HepG2 (cell line): ENCODE measurements at places on chromosomes 7 and 10.

DNA sequence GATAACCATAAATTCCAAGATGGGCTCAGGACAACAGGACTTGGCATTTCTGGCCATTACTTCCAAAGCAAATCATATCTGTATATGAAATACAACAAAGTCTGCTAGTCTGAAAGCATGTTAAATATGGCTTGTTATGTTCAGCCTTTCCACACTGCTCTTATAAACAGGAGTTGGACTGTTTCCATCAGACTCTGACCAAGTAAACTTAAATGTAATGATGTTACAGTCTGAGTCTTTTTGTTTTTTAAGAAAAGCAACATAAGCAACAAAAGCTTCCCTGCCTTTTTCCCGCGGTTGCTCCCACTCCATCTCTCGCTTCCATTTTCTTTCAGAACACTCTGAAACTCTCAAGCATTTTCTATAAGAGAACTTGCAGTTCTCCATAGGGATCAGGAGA lies 8.1 kb upstream of the CDCA7L start:
- no peak for DNase-seq

DNA sequence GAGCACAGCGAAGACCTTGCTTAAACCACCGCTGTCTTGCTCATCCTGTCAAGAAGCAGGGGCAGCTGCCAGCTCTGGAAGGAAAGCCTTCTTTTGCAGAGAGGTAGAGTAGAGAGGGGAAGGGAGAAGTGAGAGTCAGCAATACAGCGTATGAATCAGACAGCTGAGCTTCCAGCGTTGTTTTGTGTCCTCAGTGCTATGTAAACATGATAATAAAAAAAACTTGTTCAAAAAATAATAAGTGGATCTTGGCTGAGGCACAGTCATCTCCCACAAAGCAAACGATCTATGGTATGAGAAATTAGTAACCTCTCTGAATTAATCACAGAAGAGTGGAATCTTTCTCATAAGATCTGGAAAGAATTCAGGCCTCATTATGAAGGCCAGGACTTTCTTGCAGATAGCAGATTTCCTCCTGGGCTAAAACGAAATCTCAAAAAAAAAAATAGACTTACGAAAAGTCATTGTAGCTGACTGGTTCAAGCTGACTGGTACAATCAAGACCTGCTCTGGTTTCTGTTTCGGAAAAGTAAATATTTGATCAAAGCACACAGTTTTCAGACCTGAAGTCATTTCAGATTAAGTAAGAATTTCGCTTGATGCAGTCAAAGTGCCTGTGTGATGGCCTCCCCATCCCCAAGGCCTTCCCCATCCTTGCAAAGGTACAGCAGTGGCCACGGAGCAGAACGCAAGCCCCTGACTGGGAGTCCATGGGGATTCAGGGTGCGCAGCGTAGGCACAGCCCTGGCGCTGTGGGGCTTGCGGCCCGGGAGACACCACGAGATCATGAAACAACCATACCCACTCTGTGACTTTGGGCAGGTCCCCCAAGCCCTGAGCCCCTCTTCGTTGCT lies 29.4 kb downstream of the CHST15 start:
- peak; percentile 78 for DNase-seq

- no peak for DNase-seq
These were observed 50.5 kb downstream of the SPOCK2 start for GRCh38 chr10:72037811-72038210.

DNA sequence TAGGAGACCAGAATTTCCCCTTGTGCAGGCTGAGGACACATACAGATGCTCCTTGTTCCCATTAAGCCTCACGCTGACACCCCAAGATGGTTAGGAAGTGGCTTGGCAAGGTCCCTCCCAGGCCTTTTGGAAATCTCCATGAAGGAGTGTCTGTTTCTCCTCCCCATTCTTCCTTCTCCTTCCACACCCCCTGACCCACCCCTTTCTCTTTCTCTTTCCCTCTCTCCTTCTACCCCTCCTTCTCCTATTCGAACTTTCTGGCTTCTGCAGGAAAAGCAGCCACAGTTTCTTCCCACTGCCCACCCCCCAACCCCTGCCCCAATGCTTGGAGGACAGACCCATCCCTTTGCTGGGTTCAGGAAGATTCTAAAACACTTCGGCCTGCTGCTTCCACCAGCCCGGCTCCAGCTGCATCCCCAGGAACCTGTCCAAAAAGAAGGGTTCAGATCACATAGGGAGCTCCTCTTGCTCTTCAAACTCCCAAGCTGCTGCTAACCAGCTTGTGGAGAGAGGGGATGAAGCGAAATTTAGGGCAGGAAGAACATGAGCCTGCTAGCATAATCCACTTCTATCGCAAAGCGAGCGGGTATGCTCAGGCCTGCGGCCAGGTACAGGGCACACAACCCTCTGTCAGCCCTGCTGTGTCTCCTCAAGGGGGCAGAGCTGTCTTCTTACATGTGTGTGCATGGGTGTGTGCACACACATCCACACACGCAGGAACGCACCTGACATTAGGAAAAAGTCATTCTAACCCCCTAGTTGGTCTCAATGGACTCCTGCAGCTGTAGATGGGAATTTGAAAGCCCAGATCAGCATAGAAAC lies 80.4 kb downstream of the PPP1R3C start:
- DNase-seq = no peak

- no peak for DNase-seq
These were observed 145.9 kb downstream of the PHTF2 start for GRCh38 chr7:77944183-77945182.

DNA sequence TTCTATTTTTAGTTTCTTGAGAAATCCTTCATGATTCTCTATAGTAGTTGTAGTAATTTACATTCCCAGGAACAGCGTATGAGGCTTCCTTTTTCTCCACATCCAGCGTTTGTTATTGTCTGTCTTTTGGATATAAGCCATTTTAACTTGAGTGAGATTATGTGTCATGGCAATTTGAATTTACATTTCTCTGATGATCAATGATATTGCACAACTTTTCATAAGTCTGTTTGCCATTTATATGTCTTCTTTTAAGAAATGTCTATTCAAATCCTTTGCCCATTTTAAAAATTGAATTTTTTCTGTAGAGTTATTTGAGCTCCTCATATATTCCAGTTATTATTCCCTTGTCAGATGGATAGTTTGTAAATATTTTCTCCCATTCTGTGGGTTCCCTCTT lies 285.1 kb downstream of the REEP3 start:
- DNase-seq = no peak

DNA sequence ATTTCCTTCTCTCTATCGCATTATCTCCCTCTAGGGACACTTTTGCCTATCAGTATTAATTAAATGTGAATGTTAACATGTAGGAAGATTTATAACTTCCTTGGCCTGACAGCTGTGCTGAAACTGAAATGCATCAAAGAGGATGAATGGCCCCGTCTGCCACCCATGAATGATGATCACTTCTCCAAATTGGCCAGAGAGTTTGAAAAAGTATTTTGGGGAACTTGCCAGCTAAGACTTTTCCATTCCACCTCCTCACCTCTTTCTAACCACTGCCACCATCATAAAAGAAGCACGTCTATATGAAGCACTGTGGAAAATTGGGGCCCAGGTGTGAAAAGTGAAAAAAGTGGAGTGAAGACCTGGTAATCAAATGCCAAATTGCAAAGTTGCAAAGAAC lies 25.4 kb upstream of the ST8SIA6 start:
- DNase-seq = no peak

- DNase-seq = peak; percentile 10
These were observed 56.3 kb downstream of the CACUL1 start for GRCh38 chr10:118698421-118698820.

DNA sequence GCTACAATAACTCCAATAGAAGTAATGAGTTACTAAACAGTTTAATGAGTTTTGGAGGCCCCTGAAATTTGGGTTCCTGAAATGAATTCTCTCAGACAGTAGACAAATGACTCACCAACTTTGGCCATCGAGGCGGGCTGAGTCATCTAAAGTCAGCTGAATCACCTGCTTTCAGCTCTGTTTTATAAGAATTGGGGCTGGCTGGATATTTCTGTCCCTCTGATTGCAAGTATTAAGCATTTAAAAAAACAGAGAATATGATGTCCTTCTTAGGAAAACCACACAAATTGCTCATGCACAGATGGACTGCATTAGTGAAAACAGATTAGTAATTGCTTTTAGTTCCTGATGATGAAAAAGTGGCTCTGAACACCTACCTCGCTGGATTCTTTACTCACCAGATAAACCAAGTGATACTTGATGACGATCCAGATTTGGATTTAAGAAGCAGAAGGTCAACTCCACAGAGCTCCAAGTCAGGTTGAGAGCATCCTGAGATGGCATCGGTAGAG lies 59.1 kb downstream of the ZNF365 start:
- no peak for DNase-seq

GRCh38 chr10:34816501-34817002 lies 1.5 kb upstream of the PARD3 start:
- DNase-seq = no peak

DNA sequence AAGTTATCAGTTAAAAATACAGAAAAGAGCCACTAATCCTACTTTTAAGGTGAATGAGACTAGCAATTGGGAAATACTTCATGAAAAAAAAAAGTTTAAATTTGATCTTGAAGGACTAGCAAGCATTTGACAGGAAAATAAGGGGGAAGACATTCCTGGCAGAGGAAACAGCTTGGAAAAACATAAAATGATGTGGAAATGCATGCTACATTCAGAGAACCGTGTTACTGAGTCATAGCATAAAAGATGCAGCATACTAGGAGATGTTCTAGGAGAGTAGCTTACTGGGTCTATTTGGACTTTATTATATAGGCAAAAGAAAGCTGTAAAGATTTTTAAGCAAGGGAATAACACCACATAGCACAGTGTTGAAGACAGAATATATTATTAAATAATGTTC lies 108.6 kb upstream of the COL1A2 start:
- DNase-seq = no peak

DNA sequence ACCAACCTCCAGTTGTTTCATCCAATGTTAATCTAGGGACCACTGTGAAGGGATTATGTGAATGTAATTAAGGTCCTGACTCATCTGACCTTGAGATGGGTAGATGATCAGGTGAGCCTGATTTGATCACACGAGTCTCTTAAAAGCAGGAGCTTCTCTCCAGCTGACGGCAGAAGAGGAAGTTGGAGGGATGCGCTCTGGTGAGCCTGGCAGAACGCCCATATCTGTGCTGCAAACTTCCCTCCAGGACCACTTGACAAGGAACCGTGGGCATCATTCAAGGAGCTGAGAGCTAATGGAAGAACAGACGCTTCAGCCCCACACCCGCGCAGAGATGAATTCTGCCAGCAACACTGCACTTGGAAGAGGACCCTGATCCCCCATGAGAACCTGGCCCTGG lies 642.4 kb downstream of the TNS3 start:
- DNase-seq = no peak

GRCh38 chr10:99685597-99685967 lies 26.3 kb downstream of the ENTPD7 start:
- DNase-seq = no peak

GRCh38 chr10:21746118-21746517 lies 212.1 kb downstream of the MLLT10 start:
- DNase-seq = no peak

- no peak for DNase-seq
These were observed 21.6 kb upstream of the GIMAP8 start for GRCh38 chr7:150428671-150429451.

- no peak for DNase-seq
These were observed 9.1 kb upstream of the DENND2A start for GRCh38 chr7:140649556-140650205.

DNA sequence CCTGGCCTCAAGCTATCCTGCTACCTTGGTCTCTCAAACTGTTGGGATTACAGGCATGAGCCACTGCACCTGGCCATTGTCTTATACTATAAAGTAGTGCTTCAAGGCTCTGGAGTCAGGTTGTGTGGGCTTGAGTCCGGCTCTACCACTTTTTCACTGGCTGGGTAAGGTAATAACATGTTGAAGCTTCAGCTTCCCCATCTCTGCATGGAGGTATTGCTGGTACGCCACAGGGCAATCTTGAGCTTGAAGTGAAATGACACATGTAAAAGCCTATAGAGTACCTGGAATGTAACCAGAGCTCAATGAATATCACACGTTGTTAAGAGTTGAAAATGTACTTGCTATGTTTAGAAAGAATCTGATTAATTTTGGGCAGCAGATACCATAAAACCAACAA lies 120.8 kb downstream of the POU6F2 start:
- DNase-seq = no peak

- DNase-seq = no peak
These were observed 72.8 kb downstream of the ALOX5 start for GRCh38 chr10:45446858-45447257.

GRCh38 chr10:71765906-71766716 lies 7.2 kb downstream of the VSIR start:
- DNase-seq = no peak

GRCh38 chr10:33704214-33704830 lies 369.9 kb upstream of the NRP1 start:
- DNase-seq = no peak

- peak; percentile 15 for DNase-seq
These were observed 24.9 kb downstream of the SAMD9 start for GRCh38 chr7:93092757-93093370.

DNA sequence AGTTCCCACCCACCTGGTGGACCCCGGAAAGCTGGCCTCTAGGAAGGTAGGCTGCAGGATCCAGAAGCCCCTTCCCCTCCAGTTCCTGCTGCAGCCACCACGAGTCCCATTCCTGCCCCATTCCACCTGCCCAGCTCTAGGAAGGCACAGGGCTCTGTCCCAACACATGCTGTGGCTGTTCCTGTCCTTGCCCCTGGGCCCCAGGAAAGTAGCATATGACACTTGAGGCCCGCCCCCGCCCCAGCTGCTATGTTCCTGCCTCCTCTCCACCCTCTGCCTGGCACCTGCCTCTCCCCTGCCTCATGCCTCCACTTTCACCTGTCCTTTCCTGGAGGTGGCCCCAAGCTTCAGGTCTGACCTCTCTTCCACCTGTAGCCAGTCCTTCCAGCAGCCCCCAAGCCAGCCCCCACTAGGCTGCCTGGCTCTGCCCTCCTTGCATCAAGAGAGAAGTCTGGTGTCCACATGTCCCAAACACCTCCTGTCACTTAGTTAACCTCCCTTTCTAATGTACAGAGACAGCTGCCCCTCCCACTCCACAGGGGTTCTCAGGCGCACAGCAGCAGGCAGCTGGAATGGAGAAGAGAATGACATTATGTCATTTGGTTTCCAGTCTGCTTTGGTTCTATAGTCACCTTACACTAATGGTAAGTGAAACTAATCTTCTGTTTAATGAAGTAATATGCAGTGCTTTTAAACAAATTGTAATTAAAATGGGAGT lies 22.7 kb downstream of the YKT6 start:
- DNase-seq = no peak
